Stimulated activated CD4-positive, alpha-beta T cell treated with anti-CD3 and anti-CD28 coated beads, Interleukin-12 subunit alpha, Interleukin-12 subunit beta, amount 100 ng/mL, for 48 hours (primary cell): ENCODE measurements at places on chromosomes 11 and 22.

DNA sequence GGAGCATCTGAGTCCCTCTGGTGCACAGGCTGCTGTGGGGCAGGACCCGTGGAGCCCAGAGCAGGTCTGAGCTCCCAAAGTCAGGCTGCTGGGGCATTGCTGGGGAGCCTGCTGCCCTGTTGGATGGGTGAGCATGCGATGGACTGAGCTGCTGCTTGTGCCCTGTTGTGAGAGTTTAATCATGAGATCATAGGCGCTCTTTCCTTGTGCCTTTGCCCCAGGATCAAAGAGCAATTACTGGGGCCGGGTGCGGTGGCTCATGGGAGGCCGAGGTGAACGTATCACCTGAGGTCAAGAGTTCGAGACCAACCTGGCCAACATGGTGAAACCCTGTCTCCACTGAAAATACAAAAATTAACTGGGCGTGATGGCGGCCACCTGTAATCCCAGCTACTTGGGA lies 37.5 kb downstream of the MUC6 start:
- DNase-seq = no peak

DNA sequence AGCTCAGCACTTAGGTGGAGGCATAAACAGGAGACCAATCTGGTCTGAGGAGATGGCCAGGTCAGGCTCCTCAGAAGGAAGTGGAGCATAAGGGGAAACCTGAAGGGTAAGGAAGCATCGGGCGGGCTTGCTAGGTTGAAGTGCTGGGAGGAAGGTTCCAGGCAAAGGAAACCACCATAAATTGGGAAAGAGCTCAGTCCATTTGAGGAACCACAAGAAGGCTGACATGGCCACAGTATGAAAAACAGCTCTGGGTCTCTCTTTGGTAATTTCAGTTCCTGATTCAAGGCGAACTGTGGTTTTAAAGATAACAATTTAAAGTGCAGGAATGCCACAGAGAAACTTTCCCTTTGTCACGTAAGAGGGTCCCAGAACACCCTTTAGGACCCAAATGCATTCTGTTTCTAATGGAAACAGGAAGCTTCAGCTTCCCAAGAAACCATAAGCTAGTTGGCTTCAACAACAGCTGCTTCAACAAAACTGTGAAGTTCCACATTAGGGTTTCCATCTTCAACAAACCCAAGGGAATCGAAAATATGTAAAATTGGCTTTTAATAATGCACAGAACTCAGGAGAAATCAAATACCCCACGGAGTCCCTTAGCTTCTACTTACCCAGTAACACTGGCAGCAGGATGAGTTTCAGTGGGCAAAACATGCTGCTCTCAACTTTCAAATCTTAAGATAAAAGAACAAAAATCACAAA lies 10.4 kb downstream of the JAML start:
- DNase-seq = no peak

DNA sequence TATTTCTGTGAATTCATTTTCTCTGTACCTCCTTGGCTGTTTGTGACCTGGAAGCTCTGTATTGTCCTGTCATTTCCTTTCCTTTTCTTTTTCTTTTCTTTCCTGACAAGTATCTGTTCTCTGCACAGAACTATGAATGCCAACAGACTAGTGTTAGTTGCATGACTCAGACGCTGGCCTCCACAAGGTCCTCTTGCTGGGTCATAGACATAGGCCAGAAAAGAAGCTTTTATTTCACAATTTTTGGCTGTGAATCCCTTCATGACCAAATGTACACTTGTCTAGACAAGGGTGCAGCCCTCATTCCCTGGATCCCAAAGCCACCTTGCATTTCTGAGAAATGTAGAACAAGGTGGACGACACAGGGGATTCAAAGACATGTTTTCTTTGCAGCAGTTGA lies 104.1 kb upstream of the MTNR1B start:
- DNase-seq = no peak

- no peak for DNase-seq
Observed at GRCh38 chr22:34057726-34058125, 137.4 kb upstream of the LARGE1 start.

- no peak for DNase-seq
Observed at GRCh38 chr11:102121329-102121728, 11.1 kb downstream of the YAP1 start.

DNA sequence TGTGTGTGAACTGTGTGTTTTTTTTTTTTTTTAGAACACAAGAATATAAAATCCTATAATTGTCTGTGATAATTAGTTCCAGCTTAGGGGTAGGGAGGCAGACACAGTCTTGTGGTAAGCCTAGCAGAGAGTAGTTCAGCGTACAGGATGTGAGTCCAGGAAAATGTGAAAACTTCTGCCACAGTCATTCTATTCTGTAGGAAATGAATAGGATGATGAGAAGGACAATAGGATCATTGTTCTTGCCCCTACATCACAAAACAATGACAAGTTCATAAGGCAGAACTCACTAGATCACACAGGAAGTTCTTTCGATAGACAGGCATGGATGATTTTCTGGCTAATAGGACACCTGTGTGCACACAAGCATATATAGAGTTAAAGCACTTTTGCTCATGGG lies 132.2 kb downstream of the NAV2 start:
- no peak for DNase-seq

GRCh38 chr11:77113382-77114088 lies 10.9 kb downstream of the OMP start:
- DNase-seq = no peak

- no peak for DNase-seq
Observed at GRCh38 chr11:94130298-94131046, 1.8 kb downstream of the PANX1 start.

DNA sequence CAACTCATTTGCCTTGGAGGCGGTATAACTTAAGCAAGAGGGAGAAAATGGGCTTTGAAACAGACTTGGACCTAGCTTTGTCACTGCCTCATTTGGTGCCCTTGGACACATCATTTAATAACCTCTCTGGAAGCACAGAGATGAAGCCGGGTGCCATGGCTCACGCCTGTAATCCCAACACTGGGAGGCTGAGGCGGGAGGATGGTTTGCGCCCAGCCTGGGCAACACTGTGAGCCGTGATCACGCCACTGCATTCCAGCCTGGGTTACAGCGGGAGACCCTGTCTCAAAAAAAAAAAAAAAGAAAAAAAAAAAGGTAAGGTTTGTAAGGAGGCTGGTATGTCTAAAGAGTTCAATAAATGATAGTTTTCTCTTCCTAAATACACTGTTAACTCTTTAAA lies 806 bp downstream of the COA4 start:
- DNase-seq = no peak

DNA sequence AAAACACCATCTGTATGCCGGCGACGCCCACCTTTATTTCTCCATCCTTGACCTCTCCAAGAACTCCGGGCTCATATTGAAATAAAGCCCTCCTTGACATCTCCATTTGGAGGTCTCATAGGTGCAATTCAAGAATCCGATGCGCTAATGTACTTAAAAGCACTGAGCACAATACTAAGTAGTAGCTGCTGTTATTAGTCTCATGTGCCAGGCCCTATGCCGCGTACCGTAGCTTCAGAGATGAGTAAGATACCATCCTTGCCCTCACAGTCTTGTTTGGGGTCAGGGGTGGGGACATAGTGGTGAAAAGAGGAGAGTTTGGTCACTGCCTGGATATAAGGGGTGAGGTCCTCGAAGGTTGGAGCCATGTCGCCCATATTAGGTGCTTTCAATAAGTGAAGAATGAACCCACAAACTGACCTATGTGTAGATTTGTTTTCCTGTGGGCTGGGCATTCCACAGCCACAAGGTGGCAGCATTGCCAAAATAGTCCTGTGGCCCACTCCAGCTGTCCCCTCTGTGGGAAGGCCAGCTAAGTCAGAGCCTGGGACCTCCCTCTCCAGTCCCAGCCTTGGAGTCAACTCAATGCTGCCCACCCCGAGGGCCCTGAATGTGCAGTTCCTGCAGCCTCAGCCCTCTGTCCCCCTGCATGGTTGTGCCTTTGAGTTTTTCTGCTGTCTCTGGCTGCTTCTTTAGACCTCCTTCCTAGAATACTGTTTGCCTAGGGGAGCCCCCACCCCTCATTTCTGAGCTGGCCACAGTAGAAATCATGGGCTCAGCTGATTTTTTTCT lies 6.5 kb downstream of the DCPS start:
- DNase-seq = peak; percentile 42

DNA sequence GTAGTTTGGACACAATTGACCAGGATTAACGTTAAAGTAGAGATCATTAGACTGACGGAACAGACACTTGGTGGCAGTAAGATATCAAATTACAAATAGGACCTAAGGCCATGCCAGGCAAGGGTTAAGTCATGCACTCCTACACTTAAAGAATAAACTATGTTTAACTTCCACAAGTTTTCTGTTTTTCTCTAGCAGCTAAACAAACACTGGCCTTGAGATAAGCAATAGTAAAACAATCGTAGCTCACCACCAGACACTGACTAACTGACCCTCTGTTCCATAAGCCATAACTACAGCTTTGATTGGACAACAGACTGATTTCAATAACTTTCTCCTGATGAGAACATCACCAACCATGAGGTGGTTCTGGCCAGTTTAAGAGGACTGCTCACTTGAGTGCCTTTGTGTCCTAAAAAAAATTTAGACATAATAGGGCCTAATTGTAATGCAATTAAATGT lies 2.0 kb upstream of the CEP126 start:
- DNase-seq = no peak

DNA sequence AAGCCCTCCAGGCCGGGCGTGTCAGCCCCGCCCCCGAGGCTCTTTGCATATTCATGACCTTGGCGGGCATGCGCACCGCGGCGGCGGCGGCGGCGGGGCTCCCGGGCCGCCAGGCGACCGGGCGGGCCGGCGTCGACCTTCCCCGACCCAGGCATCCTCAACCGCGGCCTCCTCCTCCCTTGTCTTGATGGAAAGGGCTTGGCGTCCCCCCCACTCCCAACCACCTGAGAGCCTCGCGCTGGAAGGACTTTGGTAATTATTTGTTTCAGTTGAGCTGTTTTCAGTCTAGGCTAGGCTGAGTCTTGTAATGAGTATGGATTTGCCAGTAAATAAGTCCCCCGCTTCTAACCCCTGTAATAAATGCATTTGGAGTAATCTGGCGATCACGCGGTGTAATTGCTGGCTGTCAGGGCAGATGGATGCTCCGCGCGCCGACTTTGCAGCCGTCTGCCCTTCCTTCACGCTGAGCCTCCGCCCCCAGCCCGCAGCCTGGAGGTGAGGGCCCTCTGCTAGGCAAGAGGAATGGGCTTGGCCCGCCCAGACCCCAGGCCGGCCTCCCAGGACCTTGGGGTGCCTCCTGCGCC lies 25.2 kb downstream of the FLRT1 start:
- DNase-seq = peak; percentile 43

- no peak for DNase-seq
Observed at GRCh38 chr11:79236541-79236971, 204.3 kb downstream of the TENM4 start.

- no peak for DNase-seq
Observed at GRCh38 chr11:125494974-125495725, 915 bp downstream of the FEZ1 start.

- DNase-seq = no peak
Observed at GRCh38 chr11:1732418-1733008, 17.9 kb downstream of the IFITM10 start.

DNA sequence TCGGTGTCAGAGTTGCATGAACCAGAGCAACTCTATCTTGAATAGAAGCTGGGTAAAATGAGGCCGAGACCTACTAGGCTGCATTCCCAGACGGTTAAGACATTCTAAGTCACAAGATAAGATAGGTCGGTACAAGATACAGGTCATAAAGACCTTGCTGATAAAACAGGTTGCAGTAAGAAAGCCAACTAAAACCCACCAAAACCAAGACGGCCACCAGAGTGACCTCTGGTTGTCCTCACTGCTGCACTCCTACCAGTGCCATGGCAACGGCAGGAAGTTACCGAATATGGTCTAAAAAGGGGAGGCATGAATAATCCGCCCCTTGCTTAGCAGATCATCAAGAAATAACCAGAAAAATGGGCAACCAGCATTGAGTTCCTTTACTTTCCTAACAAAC lies 2.4 kb upstream of the KAT5 start:
- no peak for DNase-seq

DNA sequence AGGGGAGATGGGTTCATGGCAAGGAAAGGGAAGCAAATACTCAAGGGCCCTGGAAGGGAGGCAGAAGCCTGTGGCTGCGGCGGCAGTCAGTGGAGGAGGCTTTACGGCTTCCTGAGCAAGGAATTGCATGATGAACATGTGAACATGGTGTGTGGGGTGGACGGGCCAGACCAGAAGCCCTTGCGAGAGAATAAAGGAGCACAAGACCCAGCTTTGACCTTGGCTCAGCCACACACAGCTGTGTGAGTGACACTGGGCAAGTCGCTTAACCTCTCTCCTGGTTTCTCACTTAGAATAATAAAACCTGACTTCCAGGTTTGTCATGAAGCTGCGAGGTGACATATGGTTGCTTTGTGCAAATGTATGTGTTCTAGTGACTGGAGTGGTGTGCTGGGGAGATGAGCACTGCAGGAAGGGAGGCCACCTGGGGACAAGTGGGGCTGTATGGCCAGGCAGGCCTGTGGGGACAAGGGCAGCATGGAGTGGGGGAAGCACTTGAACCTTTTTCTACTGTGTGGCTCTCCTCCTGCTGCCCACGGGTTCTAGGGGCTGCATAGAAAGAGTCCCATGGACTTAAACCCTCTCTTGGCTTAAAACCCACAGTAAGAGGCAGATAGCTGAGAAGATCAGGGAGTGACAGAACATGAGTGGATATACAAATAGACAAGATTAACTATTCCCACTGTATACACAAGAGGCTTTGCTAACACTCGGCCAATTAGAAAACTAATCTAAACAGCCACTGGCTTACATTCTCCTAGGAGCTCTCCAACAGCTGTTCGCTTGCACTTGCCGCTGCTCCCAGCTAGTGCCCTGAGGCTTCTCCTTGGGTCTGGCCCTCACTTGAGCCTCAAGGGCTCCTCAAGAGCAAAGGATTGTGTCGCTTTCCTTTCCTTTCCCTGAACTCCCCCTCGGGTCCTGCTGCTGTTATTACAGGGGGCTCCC lies 67.3 kb upstream of the CDON start:
- DNase-seq = no peak

GRCh38 chr11:108388576-108388975 lies 78.8 kb downstream of the C11orf65 start:
- DNase-seq = no peak

- no peak for DNase-seq
Observed at GRCh38 chr11:95153857-95154246, 64.2 kb downstream of the ENDOD1 start.

GRCh38 chr22:46829941-46830715 lies 67.7 kb downstream of the TBC1D22A start:
- DNase-seq = no peak

DNA sequence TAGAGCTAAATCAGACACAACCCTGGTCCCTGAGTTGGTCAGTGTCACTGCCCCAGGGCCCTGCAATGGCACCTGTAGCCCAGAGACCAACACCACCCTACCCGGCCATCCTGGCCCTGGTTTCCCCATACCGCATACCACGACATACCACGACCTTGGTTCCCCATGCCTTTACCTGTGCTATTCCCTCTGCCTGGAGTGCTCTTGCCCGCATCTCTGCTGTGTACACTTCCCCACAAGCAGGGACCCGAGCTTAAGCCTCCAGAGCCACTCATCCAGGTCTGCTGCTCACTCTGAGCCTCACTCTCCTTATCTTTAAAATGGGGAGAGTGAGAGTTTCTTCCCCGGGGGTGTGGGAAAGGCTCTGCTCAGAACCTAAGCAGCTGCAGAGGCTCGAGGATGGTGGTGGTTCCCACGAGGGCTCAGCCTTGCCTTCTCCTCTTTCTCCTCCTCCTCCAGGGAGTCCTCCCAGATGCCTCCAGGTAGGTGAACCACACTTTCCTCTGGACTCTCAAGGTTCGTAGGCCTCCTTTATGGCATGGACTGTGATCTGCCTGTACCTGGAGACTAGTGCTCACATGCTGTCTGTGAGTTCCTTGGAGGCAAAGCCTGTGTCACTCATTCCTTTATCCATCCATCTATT lies 48.1 kb downstream of the WNT7B start:
- DNase-seq = no peak
